Aorta (tissue), 5 donors: ENCODE measurements at places on chromosomes 11 and 22.

DNA sequence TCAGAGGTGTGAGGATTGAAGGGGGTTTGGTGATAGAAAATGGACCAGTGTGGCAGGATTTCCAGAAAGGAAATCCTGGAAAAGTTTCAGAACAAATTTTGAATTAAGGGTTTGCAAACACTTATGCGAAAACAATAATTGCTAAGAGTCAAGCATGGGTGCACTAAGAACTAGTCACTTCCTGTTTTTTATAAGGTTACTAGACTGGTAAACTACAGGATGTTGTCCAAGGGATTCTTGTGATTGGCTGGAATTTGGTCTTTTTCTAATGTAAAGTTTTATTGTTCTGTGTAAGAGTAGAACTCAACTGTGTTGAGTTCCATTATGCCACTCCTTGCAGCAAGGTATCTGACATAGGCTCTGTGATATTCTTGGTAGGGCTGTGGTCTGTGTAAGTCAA lies 54.1 kb downstream of the LIF start:
- no peak for DNase-seq

DNA sequence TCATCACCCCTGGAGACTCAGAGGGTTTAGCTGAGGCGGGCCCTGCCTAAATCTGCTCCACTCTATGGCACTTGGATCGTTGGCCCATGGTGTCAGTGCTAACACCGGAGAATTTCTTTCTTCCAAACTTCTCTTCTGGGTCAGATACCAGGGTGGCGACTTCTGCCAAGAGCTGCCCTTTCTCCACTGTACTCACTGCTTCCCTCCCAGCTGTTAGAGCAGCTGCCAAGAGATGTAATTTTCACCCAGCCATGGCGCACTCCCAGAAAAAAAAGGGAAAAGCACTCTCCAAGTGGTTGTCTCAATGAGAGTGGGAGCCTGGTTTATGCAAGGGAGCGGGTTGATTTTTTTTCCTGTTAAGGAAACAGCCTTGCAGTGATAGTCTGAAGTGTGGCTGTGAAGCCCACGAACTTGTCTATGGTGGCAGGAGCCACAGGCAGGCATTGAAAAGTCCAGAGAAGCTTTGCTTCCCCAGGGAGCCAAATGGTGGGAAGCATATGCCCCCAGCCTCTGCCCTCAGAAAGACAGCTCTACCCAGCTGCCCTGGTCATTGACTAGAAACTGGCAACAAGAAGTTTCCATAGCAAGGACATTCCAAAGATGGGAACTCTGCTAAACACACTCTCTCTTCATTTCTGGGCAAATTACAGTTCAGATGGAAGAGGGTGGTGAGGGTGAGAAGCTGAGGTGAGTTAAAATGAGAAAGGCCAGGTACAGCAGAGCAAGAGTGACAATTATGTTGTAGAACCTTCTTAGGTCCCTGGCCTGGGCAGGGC lies 10.7 kb downstream of the PCSK7 start:
- peak; percentile 72 for DNase-seq

- DNase-seq: no peak
Measured at GRCh38 chr11:103378931-103379330, 269.7 kb downstream of the DYNC2H1 start.

DNA sequence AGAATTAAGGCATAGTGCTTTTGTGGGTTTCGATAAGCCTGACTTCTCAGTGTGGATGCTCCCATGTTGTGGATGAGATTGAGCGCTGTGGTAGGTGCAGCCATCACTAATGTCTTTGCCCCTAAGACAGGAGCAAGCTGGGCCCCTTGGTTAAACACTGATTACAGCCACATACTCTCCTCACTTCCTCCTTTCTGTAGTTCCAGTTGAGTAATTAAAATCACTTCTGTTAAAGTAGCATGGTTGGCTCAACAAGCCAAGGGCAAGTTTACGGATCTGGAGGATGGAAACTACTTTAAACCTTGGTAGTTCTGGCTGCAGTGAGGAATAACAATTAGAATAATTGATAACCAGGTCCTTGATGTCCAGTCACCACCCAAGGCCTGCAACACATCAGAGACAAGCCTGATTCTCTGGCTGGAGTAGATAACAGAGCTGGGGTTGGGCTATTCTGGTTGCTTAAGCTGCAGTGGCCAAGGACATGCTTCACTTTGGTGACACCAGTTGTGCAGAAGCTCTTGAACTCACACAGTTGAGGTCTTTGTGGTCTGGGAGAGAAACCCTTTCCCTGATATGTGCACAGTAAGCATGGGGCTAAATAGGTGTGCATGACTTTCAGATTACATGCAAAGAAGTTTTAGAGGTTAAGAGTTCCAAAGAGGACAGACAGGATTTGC lies 81.3 kb downstream of the KIRREL3 start:
- DNase-seq: no peak

GRCh38 chr11:123546515-123546914 lies 107.9 kb downstream of the SCN3B start:
- no peak for DNase-seq

DNA sequence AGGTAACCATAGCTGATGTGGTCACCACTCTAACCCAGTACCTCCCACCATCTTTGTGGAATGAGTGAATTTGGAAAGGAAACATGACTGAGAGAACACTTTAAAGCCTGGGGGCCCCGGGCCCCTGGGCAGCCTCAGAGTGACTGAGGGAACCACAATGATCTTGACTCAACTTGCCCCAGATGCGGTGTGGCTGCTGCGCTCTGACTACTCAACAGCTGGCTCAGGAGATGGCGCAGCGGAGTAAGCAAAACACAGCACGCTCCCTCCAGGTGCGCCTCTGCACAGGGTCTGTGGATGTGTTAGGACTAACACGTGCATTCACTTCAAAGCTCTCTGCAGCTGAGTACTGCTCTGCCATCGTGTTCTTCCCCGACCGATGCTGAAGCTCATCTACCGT lies 5.9 kb downstream of the RNF215 start:
- DNase-seq: no peak

DNA sequence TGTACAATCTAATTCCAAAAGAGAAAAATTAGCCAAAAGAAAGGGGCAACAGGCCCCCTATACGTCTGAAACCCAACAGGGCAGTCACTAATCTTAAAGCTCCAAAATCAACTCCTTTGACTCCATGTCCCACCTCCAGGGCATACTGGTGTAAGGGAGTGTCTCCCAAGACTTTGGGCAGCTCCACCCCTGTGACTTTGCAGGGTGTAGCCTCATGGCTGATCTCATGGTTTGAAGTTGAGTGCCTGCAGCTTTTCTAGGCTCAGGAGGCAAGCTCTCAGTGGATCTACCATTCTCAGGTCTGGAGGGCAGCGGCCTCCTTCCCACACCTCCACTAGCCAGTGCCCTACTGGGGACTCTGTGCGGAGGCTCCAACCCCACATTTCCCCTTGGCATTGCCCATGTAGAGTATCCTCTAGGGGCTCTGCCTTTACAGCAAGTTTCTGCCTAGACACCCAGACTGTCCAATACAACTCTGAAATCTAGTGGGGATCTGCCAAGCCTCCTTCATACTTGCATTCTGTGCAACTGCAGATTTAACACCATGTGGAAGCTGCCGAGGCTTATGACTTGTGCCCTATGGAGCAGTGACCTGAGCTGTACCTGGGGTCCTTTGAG lies 94.5 kb downstream of the TRIM29 start:
- DNase-seq: no peak

- no peak for DNase-seq
Measured at GRCh38 chr11:92667486-92668152, 301.8 kb upstream of the MTNR1B start.

- DNase-seq: no peak
Measured at GRCh38 chr11:23590596-23591308, 730.5 kb upstream of the CCDC179 start.

GRCh38 chr11:45850446-45850845 lies 3.2 kb downstream of the CRY2 start:
- no peak for DNase-seq

GRCh38 chr11:2694995-2695939 lies 4.5 kb downstream of the KCNQ1OT1 start:
- DNase-seq: no peak
